HepG2 (cell line): ENCODE measurements at places on chromosomes 1 and 21.
A peak's percentile ranks its signal among the peaks of the same experiment; 100 is the strongest.

DNA sequence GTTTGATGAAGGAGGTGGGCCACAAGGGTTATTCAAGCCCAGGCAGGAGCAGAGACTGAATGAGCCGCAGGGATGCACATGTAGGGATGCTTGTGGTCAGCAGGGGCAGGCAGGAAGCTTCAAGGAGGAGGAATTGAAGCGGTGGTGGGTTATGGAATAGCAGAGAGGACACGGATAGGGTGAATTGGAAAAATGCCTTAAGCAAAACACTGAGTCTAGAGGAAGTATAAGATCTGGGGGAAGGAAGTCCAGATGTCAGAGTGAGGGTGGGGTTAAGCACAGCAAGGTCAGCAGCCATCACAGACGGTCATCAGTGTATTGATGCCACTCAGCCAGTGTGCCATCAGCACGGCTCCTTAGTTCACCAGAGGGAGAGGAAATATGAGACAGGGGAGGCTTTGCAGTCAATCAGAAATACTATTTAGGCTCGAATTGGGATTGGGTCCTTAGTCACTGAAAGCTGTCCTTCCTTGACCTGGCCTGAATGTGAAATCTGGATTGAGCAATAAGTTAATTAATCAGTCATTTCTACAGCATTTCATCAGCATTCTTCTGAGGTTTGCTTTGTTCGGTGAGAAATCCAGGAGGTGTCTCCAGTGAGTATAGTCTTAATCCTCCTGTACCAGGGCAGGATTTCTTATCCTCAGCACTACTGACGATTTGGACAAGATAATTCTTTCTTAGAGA lies 6.0 kb upstream of the LCE1F start:
- no peaks in the 10 kb centered on the region for H3K27me3 ChIP-seq
- no peaks in the 10 kb centered on the region for H3K36me3 ChIP-seq
- no peak overlapping the region for H3K4me3 ChIP-seq

- DNase-seq: no peak
- H3K27ac ChIP-seq: no peak overlapping the region
- H3K4me3 ChIP-seq: no peak overlapping the region
These were observed 34.4 kb downstream of the GLUL start for GRCh38 chr1:182357171-182357570.

GRCh38 chr1:17511188-17511587 lies 28.3 kb upstream of the ARHGEF10L start:
- H3K36me3 ChIP-seq: no peaks in the 10 kb centered on the region
- no peak for DNase-seq
- H3K4me1 ChIP-seq: peaks cover 12% of the 10 kb centered on the region
- no peaks in the 10 kb centered on the region for H3K27me3 ChIP-seq

DNA sequence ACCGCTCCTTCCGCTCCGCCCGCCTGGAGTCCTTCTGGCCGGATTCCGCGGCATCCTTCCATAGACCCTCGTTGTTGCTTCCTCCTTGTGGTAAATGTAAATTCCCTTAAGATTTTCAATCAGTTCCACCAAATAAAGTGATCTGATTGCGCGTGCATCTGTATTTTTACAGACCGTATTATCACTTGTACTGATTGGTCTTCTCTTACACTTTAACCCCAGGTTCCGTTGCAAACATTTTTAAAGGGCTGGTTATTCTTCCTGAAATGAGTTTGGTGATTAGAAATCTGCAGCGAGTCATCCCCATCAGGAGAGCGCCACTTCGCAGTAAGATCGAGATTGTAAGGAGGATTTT lies 483 bp downstream of the YBEY start:
- H3K4me3 ChIP-seq: peak overlapping the region; percentile 84
- no peaks in the 10 kb centered on the region for H3K36me3 ChIP-seq
- DNase-seq: no peak
- H3K27me3 ChIP-seq: no peaks in the 10 kb centered on the region

- peaks cover 15% of the 10 kb centered on the region for H3K4me1 ChIP-seq
- H3K27me3 ChIP-seq: no peaks in the 10 kb centered on the region
- no peaks in the 10 kb centered on the region for H3K36me3 ChIP-seq
- no peak overlapping the region for H3K4me3 ChIP-seq
- DNase-seq: no peak
- H3K27ac ChIP-seq: no peak overlapping the region
These were observed 315.7 kb upstream of the USP25 start for GRCh38 chr21:15414057-15414456.

- no peaks in the 10 kb centered on the region for H3K36me3 ChIP-seq
- peak; percentile 30 for DNase-seq
- H3K4me1 ChIP-seq: peaks cover 61% of the 10 kb centered on the region
- no peaks in the 10 kb centered on the region for H3K27me3 ChIP-seq
- H3K4me3 ChIP-seq: peak overlapping the region; percentile 68
These were observed 1.4 kb downstream of the IER5 start for GRCh38 chr1:181089676-181090544.

DNA sequence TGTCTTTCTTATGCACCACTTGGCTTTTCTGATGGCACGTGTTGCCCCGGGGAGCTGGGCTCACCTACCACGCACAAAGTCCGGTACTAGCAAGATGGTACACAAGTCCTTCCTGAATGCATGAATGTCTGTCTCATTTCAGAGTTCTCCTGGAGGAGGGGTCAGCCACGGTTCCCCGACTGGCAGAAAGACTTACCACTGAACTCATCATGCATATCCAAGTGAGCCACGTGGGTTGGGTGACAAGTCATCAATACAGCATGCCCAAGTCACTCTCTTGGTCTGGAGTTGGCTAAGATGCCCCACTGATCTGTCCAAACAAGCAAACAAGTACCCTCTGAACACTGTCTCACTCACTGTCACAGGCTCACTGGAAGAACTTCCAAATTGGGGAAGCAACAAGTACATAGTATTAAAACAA lies 28.6 kb upstream of the MX1 start:
- H3K27ac ChIP-seq: no peak overlapping the region
- no peak for DNase-seq

GRCh38 chr1:237562242-237562823 lies 328.4 kb downstream of the ZP4 start:
- peak; percentile 61 for DNase-seq
- H3K4me1 ChIP-seq: peaks cover 5% of the 10 kb centered on the region; the same call in 1 of the 2 replicates
- no peaks in the 10 kb centered on the region for H3K27me3 ChIP-seq
- H3K36me3 ChIP-seq: no peaks in the 10 kb centered on the region
- no peak overlapping the region for H3K27ac ChIP-seq
- no peak overlapping the region for H3K4me3 ChIP-seq
